Esophagus squamous epithelium (tissue), 5 donors: ENCODE measurements at places on chromosomes 16 and 17.

- DNase-seq, result no peak
These were observed 71.6 kb upstream of the ALOX12 start for GRCh38 chr17:6924208-6924607.

DNA sequence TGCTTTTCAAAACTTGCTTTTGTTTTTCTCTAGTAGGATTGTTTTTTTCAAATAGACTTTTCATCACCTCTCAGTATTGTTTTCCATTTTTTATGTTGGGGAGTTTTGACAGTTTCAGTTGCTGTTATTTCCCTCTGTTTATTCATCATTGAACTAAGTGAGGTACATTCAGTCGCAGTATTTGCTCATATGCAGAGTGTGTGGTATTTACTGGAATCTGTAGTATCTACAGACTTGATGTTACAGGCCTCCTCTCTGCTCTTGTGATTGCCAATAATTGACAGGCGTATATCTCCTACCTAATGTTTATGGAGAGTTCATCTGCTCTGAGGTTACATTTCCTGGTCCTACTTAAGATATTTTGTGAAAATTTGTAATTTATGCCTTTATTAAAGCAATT lies 49.6 kb downstream of the COX10 start:
- DNase-seq, result no peak

- no peak for DNase-seq
These were observed 335.2 kb downstream of the SEC14L1 start for GRCh38 chr17:77476006-77476405.

- no peak for DNase-seq
These were observed 16.2 kb downstream of the ETV4 start for GRCh38 chr17:43529947-43530287.

DNA sequence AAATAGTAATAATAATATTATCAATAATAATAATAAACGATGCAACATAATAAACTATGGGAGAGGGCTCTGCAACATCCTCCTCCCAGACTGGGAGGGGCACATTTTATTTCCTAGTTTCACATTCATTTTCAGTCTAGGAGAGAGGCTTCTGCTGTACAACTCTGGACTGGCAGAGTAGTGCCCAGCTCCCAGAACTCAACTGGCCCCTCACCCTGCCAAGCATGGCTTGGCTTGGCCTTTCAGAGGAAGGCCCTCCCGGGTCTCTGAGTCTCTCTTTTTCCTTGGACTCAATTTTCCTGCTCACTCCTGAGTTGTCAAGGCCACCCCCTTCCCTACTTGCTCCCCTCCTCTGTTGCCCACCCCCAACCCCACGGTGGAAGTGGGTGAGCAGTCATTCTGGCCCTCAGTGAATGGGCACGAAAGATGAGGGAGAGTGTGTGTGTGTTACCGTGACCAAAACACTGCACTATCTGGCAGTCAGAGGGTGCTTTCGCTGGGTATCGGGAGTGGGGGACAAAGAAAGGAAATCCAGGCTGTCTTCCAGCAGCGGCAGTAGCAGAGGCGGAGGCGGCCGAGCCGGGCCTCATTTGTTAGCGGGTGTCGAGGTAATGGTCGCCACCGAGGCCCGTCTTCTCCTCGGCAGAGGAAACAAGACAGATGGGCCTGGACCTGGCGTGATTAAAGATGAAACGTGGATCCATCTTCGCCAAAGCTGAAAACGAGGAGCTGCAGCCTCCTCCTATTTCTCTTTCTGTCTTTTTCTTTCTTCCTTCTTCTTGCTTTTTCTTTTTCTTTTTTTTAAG lies 2.3 kb downstream of the HOXB4 start:
- DNase-seq, result no peak
